ENCODE measurements at places on chromosomes 4 and X.

GRCh38 chrX:43688586-43688985, 32.5 kb downstream of the MAOA start:
- DNase-seq: no peak

DNA sequence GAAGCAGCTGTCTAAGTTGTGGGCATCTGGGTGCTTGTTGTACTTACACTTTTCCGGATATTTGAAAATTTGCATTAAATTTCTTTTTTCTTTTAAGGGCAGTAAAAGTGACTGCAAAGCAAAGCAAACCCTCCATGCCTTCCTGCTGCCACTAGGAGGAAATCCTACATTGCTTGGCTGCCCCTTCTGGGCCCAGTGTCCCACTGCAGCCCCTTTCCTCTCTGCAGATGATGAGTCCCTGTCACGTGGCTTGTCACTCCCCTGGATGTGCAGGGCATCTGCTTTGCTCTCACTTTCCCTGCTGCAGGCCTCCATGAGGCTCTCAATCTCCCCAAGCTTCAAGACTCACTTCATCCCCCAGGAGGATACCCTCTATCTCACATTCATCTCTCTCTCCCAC, 12.7 kb downstream of the TSR2 start:
- no peak for DNase-seq

GRCh38 chrX:19785647-19786046, 101.8 kb downstream of the SH3KBP1 start:
- no peak for DNase-seq

GRCh38 chrX:154373340-154374306, 811 bp downstream of the FLNA start:
- no peak for DNase-seq

- DNase-seq: no peak
Observed at GRCh38 chr4:111120191-111120590, 497.3 kb upstream of the PITX2 start.

DNA sequence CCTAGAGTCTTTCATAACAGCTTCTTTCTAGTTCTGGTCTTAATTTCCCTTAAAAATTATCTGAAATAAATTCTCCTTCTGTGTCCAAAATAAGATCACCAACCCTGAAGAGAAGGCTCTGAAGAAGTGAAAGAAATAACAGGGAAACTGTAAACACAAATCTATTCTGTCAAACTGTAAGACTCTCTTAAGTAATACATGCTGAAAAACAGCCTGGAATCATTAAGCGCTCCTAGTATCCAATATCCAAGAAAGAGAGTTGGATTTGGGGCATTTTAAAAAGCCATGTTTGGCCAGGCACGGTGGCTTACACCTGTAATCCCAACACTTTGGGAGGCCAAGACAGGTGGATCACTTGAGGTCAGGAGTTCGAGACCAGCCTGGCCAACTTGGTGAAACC, 53.3 kb downstream of the RELL1 start:
- no peak for DNase-seq

DNA sequence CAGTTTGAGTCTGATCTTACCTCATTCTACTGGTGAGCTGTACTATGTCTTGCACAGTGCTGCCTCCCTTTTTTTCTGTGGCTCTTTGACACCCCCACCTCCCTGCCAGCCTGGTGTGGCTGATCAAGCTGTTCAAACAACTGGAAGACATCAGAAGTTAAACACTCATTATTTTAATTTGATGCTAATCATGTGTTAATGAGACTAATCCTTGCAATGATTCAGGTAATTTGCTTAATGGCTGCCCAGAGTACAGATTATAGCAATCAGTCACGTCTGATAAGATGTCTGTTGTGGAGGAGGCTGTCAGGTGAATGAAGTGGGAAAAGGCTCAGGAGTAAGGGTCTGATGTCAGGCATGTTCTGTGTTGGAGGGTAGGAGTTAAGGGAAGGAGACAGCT, 87.4 kb upstream of the GK2 start:
- DNase-seq: no peak

- DNase-seq: no peak
Observed at GRCh38 chrX:139287155-139287924, 243.2 kb upstream of the F9 start.

GRCh38 chrX:35115205-35115604, 172.6 kb downstream of the FAM47B start:
- DNase-seq: no peak

DNA sequence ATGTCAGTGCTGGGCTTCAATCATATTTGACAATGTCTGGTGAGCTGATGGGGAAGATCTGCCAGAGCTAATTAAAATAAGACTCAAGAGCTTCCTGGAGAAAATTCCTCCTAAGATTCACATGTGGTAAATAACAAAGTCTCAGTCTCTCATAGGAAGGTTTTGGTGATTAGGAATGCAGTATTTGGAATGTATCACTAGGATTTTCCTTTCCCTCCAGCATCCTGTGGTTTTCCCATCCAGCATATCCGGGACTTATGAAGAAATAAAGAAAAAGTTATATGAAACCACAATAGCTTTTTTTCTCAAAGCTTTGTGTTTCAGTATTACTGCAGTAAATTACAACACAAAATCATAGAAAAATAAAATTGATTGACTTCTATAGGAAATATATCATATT, 1597.1 kb downstream of the ADGRL3 start:
- no peak for DNase-seq

- DNase-seq: no peak
Observed at GRCh38 chr4:101200561-101200960, 146.8 kb downstream of the PPP3CA start.

DNA sequence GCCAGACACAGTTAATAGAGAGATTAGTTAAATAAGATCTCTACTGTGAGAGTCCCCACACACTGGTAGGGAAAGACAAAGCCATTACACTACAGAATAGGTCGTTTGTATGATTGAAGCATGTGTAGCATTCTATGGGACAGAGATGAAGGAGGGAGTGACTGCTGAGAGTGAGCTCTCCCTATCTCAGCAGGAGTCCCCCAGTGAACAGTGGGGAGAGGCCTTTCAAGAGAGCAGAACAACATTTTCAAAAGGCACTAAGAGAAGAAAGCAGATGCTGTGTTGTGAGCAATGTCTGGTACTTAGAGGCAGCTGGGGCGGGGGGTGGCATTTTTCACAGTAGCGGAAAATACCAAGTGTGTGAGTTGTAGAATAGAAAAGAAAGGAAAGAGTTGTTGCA, 413.6 kb downstream of the AFF2 start:
- no peak for DNase-seq

DNA sequence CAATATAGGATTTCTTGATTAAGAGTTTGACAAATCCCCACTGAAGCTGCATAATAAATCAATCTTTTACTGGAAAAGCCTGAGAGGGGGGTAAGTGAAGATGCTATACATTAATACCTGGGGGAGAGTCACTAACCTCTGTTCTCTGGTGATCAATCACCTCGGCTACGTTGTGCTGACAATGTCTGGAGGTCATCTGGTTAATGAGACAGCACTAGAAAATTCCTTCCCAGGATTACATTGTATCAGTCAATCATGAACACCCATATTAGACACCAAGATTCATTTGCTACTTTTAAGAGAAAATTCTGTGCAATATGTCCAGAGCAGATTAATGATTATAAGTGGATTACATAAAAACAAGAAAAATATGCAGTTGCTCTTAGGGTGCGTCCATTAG, 408.3 kb downstream of the PDHA2 start:
- DNase-seq: no peak

GRCh38 chr4:6582889-6583490, 8.0 kb downstream of the MAN2B2 start:
- no peak for DNase-seq

- no peak for DNase-seq
Observed at GRCh38 chr4:84379917-84380641, 119.0 kb downstream of the NKX6-1 start.

- no peak for DNase-seq
Observed at GRCh38 chr4:129355031-129355430, 259.1 kb downstream of the C4orf33 start.

- no peak for DNase-seq
Observed at GRCh38 chrX:133444952-133445831, 29.9 kb upstream of the GPC4 start.

GRCh38 chr4:38144031-38144430, 183.8 kb downstream of the PTTG2 start:
- no peak for DNase-seq

GRCh38 chr4:83885256-83886182, 349.6 kb downstream of the GPAT3 start:
- DNase-seq: no peak

DNA sequence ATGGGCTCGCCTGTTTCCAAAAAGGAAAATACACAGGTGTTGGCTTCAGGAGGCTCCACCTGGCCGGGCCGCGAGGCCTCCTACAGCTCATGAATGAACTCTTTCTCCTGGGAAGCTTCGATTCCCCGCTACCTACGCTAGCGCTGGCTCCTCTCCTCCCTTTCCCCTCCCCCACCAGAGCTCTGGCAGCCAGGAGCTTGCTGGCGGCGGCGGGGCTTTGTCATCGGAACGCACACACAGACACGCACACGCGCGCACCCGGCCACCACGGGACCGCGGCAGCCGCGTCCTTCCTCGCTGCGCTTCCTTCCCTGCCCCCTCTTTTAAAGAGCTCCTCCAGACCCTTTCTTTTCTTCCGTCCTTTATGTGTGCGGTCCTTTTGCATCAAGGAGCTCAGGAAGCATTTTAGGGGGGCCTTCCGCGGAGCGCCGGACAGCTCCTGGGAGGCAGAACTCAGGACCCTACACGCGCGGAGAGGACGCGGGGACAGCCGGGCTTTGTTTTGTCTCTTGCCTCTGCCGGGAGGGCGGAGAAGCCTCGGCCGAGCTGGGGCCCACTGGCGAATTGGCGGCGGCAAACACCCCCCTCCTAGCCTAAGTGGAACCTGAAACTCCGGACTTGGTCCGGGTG, 70.2 kb upstream of the BCOR start:
- no peak for DNase-seq

DNA sequence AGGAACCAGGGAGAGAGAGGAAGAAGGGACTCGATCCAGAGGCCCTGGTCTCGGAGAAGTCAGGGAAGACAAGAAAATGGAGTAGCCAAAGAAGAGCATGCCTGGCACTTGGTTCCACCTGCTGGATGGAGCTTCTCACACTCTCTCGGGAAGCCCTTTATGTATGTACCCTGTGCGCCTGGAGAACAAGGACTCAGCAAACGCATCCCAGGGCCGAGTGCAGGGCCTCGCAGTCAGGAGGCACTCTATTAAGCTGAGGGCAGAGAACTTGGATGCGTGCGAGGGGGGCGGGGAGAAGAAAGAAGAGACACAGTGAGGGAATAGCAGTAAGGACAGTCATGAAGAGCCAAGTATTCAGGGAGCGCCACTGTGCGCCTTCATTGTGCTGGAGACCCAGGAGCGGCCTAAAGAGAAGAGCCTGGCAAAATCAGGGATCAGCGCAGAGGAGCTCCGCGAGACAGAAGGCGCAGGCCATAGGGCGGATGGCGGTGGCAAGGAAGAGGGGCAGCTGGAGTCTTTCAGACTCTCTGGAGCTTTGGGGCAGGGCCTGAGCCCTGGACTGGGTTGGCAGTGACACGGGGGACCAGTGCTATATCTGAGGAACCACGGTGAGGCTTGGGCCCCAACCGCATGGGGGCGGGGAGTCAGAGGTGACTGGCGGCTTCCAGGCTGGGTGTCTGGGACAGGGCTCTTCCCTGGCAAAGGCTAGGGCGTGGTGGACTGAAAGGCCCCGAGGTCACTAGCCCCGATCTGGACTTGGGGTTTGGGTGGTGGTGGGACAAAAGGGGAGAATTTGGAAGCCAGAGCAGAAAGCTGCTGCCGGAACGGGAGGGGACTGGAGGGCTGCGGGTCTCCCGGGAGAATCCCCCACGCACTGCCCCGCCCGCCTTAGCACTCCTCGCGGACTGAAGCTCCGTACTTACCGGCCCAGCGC, 1.9 kb upstream of the SEPTIN6 start:
- no peak for DNase-seq

GRCh38 chr4:93127489-93127888, 701.1 kb upstream of the ATOH1 start:
- DNase-seq: no peak

- DNase-seq: no peak
Observed at GRCh38 chrX:114267142-114267541, 316.7 kb upstream of the HTR2C start.

- DNase-seq: no peak
Observed at GRCh38 chr4:59848457-59848856, 1351.7 kb upstream of the ADGRL3 start.

- DNase-seq: no peak
Observed at GRCh38 chr4:127545271-127545670, 87.5 kb upstream of the INTU start.

- DNase-seq: no peak
Observed at GRCh38 chrX:47817897-47818296, 18.8 kb upstream of the ZNF81 start.

- no peak for DNase-seq
Observed at GRCh38 chr4:4969298-4969697, 50.0 kb downstream of the CYTL1 start.

- DNase-seq: no peak
Observed at GRCh38 chr4:141416219-141416618, 195.5 kb downstream of the ZNF330 start.

DNA sequence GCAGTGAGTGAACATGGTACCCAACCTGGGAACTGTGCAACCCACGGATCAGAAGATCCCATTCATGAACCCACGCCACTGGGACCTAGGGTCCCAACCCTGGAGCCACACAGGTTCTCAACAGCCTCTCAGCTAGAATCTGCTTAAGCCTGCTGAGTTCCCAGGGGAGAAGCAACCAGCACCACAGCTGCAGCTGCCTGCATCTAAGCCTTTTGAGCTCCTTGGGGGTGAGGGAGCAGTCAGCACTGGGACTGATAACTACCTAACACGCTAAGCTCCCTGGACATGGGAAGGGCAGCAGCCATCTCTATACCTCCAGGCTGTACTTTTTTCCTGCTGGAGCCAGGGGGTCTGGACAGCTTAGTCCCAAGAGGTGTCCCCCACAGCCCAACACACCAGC, 179.3 kb downstream of the IL15 start:
- DNase-seq: no peak

- DNase-seq: no peak
Observed at GRCh38 chrX:102712981-102713625, 855 bp downstream of the GPRASP2 start.

DNA sequence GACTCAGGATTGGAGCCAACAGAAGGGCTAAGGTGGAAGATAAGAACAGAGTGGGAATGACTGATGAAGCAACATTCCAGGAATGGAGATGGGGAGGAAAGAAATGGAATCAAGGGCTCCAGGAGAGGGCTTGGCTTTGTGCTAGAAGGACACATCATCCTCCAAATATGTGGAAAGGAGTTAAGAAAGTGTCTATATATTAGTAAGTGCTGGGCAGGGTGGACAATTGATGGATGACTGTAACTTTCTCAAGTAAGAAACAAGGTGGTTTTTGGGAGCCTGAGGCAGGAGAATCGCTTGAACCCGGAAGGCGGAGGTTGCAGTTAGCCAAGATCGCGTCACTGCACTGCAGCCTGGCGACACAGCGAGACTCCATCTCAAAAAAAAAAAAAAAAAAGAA, 71.6 kb upstream of the NFKB1 start:
- DNase-seq: no peak

GRCh38 chrX:15576019-15576418, 24.7 kb downstream of the ACE2 start:
- no peak for DNase-seq

Data from activated CD8-positive, alpha-beta memory T cell treated with anti-CD3 and anti-CD28 coated beads for 1 hour (primary cell).